ENCODE measurements at places on chromosomes 11 and 22.

GRCh38 chr11:94676814-94677213 lies 91.3 kb upstream of the AMOTL1 start:
- no peak for DNase-seq

GRCh38 chr11:70168405-70168754 lies 34.7 kb upstream of the FADD start:
- no peak for DNase-seq

DNA sequence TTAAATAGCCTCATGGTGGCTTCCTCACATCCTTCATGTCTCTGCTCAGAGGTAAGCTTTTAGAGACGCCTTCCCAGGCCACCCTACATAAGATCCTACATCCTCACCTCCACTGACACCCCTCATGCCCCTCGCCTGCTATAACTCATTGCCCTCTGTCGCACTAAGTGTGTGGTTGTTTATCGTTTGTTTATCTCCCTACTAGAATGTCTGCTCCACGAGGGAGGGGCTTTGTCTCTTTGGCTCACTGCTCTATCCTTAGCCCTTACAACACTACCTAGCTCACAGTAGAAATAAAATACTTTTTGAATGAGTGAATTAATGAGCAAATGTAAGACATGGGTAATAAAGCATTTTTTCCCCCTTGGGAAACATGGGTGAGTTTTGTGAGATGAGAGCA lies 1.3 kb upstream of the CBLIF start:
- no peak for DNase-seq

DNA sequence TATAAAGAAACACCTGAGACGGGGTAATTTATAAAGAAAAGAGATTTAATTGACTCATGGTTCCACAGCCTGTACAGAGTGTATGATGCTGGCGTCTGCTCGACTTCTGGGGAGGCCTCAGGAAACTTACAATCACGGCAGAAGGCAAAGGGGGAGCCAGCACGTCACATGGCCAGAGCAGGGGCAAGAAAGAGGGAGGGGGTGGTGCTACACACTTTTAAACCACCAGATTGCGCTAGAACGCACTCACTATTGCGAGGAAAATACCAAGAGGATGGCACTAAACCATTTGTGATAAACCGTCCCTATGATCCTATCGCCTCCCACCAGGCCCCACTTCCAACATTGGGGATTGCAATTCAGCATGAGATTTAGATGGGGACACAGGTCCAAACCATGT lies 79.7 kb upstream of the CARD18 start:
- DNase-seq = no peak
